ENCODE measurements at places on chromosomes 16 and 17. TPM values are rescaled to one million over a fixed set of nuclear protein-coding genes. Genes with fewer than 3 reads are reported as not detected.

HCRT gene
- not detected for total RNA-seq

TNFRSF13B gene
- total RNA-seq: 316 TPM

NPIPA5 gene
- 0.29 TPM for total RNA-seq

ATP2A1 gene
- total RNA-seq: 0.71 TPM

CALB2 gene
- total RNA-seq: not detected

GRCh38 chr16:3879887-3880564 lies 487 bp downstream of the CREBBP start:
- peak; percentile 71 for DNase-seq

DNA sequence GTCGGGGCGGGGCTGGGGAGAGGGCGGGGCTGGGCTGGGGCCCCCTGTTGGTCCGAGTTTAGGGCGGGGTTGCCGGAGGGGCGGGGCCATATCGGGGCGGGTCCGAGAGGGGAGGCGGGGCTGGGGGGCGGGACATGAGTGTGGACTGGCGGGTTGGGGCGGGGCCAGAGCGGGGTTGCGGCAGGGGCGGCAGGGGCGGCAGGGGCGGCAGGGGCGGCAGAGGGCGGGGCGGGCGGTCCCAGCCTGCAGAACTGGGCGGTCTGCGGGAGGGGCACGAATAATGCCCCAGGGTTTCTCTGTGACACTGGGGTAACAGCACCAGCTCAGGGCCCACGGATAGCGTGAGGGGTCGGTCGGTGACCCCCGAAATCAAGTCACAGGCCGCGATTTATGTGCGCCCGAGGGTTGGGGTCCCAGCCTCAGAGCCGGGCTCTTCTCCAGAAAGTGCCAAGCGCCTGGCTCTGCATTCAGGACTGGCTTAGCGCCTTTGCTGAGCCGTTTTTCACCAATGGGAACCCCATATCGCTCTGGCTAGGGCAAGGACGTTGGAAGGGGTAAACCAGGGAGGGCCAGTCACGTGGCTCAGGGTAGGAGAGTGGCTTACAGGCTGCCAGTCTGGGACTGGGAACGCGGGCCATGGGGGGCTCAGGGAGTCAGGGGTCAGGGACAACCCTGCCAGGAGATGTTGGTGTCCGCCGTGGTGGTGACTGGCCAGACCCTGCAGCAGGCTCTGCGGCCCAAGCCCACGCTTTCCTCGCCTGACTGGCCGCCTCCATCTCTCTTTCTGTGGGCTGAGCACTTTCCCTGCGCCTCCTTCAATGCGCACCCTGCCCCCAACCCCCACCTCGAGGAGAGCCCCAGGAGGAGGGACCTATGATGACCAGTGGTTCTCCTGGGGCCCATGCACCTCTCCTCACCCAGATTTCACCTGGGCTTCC lies 1.2 kb upstream of the METTL26 start:
- no peak for DNase-seq
